ENCODE measurements at places on chromosomes 12 and 14. TPM values are rescaled to one million over a fixed set of nuclear protein-coding genes. Genes with fewer than 3 reads are reported as not detected.

Gene GRIP1
- polyA plus RNA-seq = 0.41 TPM

- H3K4me3 ChIP-seq = no peak overlapping the region
- no peaks in the 10 kb centered on the region for H3K36me3 ChIP-seq
- no peaks in the 10 kb centered on the region for H3K27me3 ChIP-seq
These were observed 346.2 kb upstream of the STXBP6 start for GRCh38 chr14:25396128-25396527.

DNA sequence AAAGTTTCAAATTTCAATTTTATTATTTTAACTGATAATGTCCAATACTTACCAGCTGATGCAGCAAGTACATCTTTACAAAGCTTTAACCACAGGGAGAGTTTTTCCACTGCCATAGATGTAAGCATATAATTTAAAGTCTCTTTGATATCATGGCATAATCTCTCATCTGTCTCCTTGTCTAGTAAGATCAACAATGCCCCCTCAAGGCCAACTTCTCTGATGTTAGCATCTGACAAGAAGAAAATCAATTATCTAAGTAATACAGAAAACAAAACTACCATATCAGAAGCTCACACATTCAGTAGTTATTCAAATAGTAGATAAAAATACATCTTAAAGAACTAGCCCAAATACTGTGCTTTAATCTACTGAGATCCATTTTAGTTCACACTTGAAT lies 94.2 kb downstream of the HEATR5A start:
- H3K4me3 ChIP-seq = no peak overlapping the region
- no peak for DNase-seq
- no peak overlapping the region for H3K27ac ChIP-seq
- H3K4me1 ChIP-seq = peaks cover under 1% of the 10 kb centered on the region
- no peaks in the 10 kb centered on the region for H3K27me3 ChIP-seq
- H3K36me3 ChIP-seq = no peaks in the 10 kb centered on the region

- H3K27ac ChIP-seq = no peak overlapping the region
- no peaks in the 10 kb centered on the region for H3K36me3 ChIP-seq
- DNase-seq = no peak
These were observed 1.1 kb upstream of the ZFYVE1 start for GRCh38 chr14:73027984-73028383.
